ENCODE measurements at places on chromosomes 3 and 15.

- no peak for DNase-seq
Measured at GRCh38 chr3:101796077-101796680, 17.2 kb downstream of the NXPE3 start.

GRCh38 chr3:127744253-127744815 is 71.6 kb downstream of the ABTB1 start:
- DNase-seq: no peak

DNA sequence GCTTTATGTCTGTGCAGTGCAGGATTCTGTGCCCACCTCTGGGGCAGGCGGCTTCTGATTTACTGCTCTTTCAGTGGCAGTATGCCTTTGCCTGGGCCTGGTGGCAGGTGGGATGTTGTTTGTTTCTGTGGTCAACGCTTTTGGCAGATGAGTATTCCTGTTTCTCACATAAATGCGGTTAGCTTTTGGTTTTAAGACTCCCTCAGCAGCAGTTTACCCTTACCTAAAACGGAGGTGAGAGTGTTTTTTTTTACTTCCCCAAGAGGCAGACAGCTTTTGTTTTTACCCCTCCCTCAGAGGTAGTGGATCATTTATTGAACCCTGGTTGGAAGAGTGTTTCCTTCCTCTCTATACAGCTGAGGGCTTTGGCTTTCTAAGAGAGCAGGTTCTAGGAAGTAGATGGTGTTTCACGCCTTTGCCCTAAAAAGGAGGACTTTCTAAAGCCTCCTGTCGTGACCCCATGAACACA is 134.1 kb upstream of the PLSCR5 start:
- no peak for DNase-seq

DNA sequence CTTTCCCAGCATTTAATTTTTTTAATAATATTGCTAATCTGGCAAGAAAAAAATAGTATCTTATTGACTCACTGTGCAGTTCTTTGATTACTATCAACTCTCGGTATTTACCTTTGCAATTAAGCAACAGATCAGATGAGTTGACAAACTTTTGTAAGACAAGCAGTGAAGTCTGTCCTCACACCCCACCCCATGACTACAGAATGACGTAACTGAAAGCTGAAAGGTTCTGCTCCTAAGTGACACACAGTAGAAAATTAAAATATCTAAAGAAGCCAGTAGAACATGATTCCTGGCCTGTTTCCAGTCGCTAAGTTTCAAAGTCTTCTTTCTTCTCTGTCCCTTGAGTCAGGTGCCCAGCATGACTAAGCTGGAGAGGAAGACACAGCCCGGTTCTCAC is 135.5 kb downstream of the STT3B start:
- DNase-seq: no peak

DNA sequence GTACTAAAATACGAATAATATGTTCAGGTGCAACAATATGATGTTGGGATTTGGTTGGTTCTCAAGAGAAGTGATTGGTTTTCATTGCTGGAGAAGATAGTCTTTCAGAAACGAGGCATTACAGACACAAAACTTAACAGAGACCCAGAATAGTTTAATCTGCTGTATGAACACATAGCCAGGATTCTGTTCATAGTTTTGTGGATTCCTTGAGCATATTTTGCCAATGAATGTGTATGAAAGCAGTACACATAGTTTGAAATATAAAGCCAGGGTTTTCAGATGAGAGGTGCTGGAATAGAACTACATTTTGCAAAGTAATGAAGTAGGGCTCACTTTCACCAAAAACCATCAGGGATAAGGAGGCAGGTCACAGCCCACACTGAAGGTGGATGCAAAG is 5.7 kb upstream of the MCTP2 start:
- no peak for DNase-seq

GRCh38 chr15:84721371-84721770 is 5.4 kb upstream of the SEC11A start:
- no peak for DNase-seq

DNA sequence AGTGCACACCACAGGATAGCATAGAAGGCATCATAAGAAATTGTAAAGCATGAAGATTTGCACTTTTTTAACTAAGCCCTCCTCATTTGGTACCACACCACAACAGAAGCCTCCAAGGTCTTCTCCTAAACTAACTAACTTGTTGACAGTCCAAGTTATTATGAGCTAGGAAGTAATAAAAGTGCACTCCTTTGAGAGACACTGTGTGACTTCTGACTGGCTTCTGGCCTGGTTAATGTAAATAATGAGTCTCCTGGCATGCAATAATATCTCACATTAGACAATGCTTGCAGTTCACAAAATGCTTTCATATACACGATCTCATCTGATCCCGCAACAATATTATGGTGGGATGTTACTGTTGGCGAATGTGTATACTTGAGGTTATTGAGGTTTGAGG is 103.9 kb upstream of the SLC24A5 start:
- no peak for DNase-seq

- no peak for DNase-seq
Measured at GRCh38 chr15:96360581-96361308, 30.2 kb downstream of the NR2F2 start.

- DNase-seq: no peak
Measured at GRCh38 chr15:72781631-72782030, 1.9 kb downstream of the ADPGK start.

DNA sequence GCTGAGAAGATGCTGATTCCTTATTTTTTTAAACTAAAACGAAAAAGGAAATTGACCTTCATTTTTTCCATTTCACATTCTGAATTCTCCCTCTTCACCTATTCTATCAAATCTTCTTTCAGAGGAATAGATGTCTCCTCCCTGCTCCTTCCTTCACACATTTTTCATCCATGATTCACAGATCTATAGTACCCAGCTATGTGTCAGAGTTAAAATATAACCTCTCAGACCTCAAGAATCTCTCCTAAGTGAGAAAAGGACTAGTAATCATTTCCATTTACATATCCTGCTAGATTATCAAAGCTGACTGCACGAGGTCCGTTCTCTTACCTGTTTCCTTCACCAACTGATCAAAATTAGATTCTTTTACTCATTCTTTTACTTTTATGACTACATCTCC is 1297.6 kb upstream of the ALCAM start:
- no peak for DNase-seq

DNA sequence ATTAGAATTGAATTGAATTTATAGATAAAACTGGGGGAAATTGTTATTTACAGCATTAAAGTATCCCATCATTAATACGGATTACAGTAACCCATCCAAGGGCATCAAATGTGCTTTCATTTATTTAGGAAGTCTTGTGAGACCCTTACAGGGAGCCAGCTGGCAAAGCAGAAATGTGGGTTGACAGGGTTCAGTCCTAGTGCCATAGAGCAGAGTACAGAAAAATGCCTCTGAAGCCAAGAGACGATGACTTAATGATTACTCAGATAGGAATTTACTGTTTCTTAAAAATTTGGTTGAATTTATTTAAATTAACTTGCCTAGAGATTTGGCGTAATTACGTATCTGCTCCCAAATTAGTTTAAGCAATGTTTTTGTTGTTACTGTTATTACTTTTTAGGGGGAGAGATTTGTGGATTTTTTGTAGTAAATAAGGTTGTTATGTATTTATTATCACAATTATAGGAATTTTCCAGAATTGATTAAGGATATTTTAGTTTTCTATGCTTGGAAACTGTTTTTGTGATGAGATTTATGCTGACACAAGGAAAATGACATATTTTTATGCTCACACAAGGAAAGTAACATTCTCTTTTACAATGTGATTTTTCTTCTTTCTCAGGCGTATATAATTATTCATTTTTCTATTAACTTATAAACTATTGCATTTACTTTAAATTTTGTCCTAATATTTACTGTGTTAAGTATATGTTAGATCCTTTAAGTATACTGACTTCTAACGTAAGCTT is 152.0 kb downstream of the EPHA6 start:
- no peak for DNase-seq

- no peak for DNase-seq
Measured at GRCh38 chr3:5274091-5274490, 86.6 kb downstream of the EDEM1 start.

DNA sequence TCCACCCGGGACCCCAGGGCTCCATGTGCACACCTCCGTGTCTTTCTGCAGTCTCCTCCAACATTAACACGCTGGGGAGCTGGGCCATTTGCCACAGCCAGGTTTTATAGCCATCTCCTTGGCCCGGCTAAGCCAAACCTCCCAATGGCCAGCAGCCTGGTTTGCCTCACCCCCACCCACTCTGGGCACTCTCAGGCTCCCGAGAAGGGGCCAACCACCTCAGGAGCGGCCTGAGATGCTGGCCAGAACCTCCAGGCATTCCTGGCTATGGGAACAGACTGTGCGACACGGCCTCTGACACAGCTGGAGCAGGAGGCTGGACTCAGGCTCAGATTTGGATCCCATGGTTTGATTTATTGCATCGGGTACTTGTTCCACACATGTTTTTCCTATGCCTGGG is 289.7 kb downstream of the RPLP1 start:
- DNase-seq: no peak

GRCh38 chr3:169241991-169242707 is 421.4 kb downstream of the MECOM start:
- no peak for DNase-seq

GRCh38 chr15:71551566-71551965 is 258.8 kb upstream of the NR2E3 start:
- no peak for DNase-seq

DNA sequence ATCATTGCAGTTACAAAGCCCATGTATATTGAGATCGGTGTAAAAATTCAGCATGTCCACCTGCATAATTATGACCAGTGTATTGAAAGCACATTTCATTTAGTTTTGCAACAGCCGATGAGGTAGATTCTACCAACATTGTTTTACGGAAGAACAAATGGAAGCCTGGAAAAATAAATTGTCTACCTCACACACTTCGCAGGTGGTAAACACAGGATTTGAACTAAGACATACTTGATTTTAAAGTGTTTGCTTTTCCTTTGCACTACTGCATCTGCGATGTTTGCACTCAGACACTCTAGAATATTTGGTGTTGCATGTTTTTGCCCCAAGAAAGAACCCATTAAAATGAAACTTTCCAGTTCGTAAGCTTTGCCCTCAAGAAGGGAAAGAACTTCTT is 148.4 kb downstream of the PGPEP1L start:
- no peak for DNase-seq

DNA sequence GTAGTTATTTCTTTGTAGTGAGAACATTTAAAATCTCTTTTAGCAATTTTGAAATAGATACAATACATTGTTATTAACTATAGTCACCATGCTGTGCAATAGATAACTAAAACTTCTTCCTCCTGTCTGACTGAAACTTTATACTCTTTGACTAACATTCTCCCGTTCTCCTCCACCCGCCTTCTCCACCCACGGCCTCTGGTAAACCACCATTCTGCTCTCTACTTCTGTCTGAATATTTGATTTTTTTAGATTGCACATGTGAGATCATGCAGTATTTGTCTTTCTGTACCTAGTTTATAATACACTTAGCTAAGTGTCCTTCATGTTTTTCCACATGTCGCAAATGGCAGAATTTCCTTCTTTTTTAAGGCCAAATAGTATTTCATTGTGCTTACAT is 72.8 kb upstream of the RBM5 start:
- DNase-seq: no peak

DNA sequence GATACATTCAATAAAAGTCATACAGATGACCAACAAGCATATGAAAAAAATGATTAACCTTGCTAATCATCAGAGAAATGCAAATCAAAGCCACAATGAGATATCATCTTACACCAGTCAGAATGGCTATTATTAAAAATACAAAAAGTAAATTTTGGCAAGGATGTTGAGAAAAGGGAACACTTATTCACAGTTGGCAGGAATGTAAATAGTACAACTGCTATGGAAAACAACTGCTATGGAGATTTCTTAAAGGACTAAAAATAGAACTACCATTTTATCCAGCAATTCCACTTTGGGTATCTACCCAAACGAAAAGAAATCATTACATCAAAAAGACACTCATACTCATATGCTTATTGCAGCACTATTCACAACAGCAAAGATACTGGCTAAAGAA is 1121.8 kb downstream of the TBL1XR1 start:
- no peak for DNase-seq

- DNase-seq: no peak
Measured at GRCh38 chr15:70586241-70586640, 177.1 kb downstream of the UACA start.

- no peak for DNase-seq
Measured at GRCh38 chr3:71786551-71786950, 1.6 kb upstream of the PROK2 start.

- no peak for DNase-seq
Measured at GRCh38 chr3:71433631-71434030, 149.9 kb downstream of the FOXP1 start.

DNA sequence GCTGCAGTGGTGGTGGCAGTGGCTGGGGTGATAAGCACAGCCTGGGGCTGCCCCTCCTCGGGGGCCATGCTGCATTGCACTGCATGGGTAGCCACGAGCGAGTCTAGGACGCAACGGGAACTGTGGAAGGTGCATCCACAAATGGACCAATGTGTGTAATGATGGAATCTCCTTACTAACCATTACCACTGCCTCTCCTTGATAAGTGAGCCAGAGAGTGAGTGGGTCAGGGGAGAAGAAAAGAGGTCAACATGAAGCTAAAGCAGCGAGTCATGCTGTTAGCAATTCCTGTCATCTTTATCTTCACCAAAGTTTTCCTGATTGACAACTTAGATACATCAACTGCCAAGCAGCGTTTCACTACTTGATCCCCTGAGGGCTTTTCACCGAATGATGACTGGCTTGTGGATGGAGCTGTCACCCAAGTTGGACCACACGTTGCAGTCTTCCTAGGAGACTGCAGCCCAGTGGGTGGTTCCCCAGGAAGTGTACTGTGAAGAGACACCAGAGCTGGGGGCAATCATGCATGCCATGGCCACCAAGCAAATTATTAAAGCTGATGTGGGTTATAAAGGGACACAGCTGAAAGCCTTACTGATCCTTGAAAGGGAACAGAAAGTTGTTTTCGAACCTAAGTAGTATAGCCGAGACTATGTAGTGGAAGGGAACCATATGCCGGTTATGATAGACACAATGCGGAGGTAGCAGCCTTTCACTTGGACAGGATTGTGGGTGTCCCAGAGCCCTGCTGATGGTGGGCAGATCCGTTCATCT is 20.6 kb downstream of the SAMD7 start:
- no peak for DNase-seq
